ENCODE measurements at places on chromosomes 1 and 21.

- no peak for DNase-seq
Observed at GRCh38 chr1:108716437-108717230, 3.9 kb downstream of the FNDC7 start.

- no peak for DNase-seq
Observed at GRCh38 chr1:1826356-1827088, 48.3 kb upstream of the NADK start.

GRCh38 chr1:85344256-85344694 is 67.8 kb upstream of the BCL10 start:
- DNase-seq: no peak

- no peak for DNase-seq
Observed at GRCh38 chr1:51877434-51878307, 856 bp downstream of the NRDC start.

DNA sequence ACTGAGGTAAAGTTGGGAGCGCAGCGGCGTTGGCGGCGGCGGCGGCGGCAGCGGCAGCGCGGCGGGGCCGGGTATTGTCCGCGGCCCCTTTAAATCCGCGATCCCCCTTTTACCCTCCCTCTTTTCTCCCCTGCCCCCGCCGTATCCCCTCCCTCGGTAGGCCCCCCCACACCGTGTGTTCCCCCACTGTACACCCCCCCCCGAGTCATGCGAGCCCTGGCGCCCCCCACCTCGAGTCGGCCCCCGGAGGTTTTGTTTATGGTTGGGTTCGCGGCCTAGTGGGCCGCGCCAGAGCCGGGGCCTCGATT is 169 bp downstream of the UBAP2L start:
- DNase-seq: no peak

DNA sequence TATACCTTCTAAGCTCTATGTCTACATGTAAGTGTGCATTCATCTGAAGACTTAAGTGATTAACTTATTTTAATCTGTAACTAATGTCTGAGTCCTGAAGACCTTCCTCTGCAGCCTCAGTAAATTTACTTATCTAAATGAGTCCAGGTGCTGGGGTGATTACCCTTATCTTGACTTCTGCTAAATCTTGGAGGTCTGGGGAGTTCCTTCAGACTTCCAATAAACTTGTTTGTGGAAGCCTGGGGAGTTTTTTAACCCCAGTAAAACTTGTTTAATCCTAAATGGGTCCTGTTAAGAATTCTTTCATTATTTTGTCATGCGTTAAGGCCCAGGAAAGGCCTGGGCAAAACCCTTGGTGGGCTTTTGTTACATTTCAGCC is 37.0 kb downstream of the RSPH1 start:
- DNase-seq: no peak
